ENCODE measurements at places on chromosomes 7 and 10.

DNA sequence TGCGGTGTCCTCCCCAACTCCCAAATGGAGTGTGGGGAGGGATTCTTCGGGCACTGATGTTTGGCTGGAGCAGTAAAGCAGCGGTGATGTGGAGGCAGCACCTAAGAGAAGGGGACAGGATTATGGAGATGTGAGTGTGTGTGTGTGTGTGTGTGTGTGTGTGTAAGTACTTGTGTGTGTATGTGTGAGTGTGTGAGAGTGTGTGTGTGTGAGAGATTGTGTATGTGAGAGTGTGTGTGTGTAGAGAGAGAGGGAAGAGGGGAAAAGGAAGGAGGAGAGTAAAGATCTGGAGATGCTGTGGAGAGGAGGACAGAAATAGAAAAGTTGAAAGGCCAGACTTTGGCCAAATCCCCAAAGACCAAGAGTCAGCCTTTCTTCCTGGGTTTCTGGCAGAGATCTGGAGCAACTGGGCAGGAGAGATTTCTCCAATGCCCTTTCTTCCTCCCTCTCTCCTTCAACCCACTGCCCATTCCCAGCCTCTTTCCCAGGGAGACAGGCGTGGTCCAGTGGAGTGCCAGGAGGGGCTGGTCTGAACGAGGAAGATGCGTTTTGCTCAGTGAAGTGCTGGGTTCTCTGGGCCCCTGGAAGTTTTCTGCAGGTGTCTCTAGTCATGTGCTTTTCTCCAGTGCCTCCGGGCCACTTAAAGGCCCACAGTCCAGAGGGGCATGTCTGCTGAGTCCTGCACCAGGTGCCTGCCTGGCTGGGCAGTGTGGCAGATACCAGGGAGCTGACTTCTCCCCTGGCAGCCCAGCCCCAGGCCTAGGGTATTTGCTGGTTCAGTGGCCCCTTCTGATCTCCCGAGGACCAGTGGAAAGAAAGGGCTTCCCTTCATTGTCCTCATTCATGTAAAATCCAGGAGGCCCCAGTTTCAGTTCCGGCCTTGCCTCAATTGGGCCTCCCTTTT is 60.5 kb downstream of the HK1 start:
- DNase-seq, result no peak

GRCh38 chr10:26486990-26487850 is 49.1 kb downstream of the APBB1IP start:
- no peak for DNase-seq

DNA sequence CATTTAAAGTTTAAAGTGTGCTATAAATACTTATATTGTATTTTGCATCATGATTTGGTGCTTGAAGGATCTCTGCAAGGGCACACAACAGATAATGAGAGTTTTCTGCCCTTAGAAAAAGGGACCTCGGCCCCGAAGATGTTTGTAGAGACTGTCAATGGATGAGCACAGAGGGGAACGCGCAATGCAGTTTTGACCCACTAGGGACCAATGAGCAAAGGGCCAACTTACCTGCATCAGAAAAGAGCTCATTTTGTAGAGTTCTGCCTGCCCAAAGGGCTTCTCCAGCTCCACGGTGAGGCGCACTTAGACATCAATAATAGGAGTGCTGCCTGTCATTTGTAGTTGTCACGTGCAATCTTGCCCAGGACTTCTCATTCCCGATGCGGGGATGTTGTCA is 91.1 kb downstream of the BUB3 start:
- DNase-seq, result no peak

DNA sequence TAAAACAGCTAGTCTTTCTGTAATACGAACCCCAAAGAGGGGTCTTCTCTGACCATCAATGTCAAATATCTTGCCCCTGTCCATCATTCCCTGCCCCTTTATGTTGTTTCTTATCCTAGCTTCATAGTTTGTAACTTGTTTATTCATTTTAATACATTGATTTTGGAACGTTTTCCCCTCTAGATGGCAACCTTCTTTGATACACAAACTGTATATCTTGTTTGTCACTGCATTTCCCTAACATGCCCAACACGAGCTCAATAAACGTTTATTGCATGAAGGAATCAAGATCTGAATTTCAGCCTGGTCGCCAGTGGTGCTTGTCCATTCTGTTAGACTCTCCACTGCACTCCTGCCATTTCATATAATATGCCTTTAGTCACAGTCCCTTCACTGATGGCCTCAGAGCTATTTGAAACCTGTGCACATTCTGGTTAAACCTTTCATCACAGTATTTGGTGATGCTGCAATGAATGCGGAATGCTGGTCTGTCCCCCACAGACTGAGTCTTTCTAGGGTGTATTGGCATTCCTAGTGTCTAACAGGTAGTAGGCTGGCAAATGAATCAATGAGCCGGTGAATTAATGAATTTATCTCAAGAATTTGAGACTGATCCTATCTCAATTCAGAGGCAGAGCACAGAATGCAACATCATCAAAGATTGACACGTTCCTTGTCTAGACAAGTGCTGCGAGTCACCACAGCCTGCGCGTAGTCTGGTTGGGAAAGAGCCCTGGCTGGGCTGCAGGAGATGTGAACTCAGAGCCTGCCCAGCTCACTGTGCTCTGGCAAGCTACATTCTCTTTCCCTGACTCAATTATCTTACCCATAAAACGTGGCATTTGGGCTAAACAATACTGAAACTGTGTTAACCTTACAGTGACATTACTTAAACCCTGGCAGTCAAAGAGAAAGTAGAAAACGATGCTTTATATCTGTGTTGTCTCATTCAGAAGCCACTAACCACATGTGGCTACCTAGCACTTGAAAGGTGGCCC is 55.2 kb upstream of the FRMD4A start:
- DNase-seq, result no peak

- no peak for DNase-seq
These were observed 78.9 kb downstream of the ANLN start for GRCh38 chr7:36468370-36469101.

GRCh38 chr7:105653441-105654005 is 72.2 kb upstream of the EFCAB10 start:
- DNase-seq, result no peak

- no peak for DNase-seq
These were observed 29.7 kb downstream of the MKLN1 start for GRCh38 chr7:131357282-131357880.

DNA sequence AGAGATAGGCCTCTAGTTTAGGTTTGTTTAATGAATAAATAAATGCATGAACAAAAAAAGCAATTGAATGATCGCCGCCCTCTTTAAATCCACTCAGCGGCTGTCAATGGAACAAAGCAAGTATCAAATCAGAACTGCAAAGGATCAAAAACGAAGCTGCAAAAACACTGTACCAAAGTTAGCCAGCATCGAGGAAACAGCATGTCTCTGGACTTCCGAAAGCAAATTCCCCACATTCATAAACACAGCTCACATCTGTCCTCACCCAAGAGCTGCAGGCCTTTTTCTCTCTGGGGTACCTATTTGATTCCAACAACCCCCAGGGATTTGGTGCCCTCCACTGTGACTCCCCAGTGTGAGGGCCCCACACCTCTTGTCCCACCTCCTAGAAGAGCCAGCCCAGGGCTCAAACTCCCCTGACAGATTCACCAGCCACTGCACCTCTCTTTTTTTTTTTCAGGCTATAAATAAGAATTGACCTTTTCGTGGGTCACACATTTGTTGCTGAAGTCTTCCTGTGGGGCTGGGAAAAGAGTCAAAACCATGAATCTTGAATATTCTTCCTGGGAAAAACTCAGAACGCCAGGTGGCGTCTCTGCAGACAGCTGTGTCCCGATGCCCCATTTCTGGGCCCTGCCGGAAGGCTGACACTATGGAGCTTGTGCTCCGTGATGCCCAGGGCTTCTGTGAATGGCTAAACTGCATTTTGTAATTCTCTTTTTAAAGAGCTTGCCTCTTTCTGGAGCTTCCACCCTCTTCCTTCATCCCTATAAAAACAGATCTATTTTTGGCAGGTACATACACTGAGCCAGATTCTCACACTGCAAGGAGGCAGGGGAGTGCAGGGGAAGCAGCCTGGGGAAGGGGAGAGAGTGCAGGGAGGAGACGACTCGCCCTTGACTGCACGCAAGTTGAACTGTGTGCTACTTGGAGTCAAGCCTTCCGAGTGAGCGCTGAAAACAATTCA is 51.7 kb downstream of the HSPA12A start:
- DNase-seq, result no peak

DNA sequence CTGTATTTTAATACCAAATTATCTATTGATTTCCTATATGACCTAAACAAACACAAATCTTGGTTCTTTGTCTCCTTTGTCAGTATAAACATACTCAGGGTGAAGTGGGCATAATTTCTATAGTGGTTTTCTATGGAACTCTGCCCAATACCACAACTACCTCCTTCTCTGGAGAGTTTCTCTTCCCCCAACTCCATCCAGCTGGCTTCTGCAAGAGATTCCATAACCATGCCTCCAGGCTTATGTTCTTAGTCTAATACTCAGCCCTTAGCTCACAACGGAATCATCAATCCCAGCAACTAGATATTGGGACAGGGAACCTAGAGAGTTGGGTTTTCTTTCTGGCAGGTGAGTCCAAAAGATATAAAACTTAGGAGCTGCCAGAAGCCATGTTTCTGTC is 127.3 kb downstream of the TRIL start:
- no peak for DNase-seq

DNA sequence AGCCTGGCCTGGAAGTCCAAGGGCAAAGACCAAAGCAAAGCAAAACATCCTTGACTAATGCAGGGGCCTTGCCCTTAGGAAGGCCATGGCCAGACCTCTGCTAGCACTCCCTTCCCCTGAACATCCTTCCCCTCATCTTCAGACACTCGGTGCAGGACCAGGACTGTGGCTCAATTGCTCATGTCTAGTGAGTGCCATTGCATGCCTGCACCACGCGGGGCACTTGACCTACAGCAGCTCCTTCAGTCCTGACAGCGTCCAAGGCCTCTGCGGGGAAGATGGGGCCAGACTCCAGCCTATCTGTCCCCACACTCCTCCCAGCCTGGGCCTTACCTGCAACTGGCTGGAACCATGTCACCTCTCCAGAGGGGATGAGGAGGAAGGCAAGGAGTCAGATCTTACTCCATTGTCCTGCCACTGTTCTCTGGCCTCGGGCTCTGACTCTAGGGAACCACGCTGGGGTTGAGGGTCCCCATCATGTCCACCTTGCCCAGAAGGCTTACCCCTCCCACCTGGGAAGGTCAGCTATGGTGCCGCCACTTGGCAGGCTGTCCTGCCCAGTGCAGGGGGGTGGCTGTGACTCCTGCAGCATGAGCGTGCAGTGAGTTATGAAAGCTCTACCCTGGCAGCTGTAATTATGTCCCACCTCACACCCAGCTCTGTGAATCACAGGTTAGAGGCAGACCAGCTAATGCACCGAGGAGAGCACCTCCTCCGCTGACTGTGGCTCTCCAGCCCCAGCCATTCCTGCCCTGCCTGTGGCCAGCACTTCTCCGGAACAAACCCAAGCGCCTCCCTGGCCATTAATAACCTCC is 16.1 kb downstream of the DRGX start:
- no peak for DNase-seq

- DNase-seq, result no peak
These were observed 530.9 kb downstream of the PTPRN2 start for GRCh38 chr7:158056761-158057160.

DNA sequence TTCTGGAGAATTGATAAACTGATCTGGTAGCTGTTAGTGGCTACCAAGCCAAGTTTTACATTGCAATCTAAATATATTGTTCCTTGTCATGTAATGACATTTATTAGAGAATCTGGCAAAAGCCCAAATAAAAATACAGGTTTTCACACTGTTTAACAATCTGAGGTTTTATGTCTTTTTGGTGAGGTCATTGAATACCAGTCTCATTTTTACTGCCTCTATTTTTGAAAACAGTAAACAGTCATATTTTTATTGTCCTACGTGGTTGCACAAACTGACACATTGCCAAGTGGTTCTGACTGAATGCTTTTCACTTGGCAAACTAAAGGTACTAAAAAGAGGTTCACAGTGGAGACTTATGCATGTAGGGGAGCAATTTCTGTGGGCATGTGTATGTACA is 157.5 kb downstream of the PRKG1 start:
- DNase-seq, result no peak

Measured in CMK (cell line).